ENCODE measurements at places on chromosomes 1 and 21.
A peak's percentile ranks its signal among the peaks of the same experiment; 100 is the strongest.

DNA sequence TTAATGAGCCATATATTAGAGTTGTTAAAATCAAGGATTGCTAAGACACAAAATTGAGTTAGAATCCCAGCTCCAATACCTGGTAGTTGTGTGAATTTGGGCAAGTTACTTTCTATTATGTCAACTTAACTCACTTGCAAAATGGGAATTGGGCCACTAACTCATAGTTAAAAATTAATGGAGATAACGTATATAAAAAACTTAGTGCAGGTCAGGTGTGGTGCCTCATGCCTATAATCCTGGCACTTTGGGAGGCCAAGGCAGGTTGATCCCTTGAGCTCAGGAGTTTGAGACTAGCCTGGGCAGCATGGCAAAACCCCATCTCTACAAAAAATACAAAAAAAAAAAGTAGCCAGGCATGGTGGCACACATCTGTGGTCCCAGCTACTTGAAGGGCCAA, 57.5 kb downstream of the SRSF11 start:
- DNase-seq, result no peak

DNA sequence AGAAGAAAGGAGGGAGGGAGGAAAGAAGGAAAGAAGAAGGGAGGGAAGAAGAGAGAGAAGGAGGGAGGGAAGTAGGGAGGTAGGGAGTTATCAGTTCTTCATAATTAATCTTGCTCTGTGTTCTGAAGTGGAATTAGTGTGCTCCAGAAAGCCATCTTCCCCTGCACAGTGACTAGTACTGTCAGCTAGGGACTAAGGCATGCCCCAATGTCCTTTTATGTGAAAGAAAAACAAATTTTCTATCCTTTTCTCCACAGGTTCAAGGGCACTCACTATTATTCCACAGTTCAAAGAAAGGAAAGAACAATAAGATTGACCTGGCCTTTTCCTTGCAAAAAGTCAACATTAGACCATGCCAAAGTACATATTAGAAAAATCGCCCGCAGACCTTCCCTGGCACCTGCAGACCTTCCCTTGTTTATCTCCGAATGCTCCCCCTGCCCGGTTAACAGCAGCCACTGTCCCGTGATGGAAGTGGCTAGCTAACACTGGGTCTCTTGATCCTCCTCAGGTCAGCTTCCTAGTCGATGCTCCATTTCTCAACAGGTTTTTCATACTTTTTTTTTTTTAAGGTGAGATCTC, 107.2 kb upstream of the EDEM3 start:
- DNase-seq, result no peak

DNA sequence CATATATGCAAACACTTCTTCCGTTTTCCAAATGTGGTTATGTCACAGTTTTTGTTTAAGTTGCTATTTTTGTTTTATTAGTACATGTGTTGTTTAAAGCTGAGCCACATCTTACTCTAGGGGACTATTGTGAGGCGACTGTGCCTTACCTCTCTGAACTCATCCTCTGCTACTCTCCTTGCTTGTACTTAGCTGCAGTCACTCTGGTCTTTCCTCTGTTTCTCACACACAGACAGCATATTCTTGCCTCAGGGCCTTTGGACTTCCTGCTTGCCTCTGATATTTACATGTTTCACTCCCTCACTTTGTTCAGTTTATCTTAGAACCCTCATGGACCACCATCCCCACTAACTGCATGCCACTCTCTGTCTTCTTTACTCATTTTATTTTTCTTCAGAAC, 101.1 kb downstream of the MACF1 start:
- no peak for DNase-seq

DNA sequence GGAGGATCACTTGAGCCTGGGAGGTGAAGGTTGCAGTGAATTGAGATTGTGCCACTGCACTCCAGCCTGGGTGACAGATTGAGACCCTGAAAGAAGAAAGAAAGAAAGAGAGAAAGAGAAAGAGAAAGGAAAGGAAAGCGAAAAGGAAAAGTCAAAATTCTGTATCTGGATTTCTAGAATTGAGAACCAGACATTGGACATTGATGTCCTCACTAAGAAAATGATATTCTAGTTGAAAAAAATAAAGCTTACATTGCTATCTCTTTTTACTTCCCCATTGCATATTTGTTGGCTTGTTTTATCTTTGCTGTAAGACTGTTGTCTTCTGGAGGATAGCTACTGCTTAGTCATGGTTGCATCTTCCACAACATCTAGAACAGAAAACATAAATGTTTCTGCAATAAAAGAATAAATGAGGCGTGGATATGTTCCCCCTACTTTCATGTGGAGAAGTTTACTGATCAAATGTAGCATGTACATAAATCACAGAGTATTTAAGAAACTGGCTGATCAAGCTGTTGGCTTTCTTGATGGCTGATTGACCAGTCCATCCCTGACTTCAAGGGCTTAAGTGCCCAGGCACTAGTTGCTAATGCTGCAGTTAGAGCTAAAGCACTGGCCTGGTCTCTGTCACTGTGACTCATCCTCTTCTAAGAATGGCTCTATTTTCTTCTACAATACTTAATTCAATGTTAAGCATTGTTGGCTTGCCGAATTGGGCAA, 17.7 kb downstream of the CD53 start:
- no peak for DNase-seq

GRCh38 chr1:200139661-200140250, 112.2 kb downstream of the NR5A2 start:
- DNase-seq, result peak; percentile 55

Measured in LHCN-M2 (cell line).